ENCODE measurements at places on chromosomes 16 and 17.

- DNase-seq: no peak
Measured at GRCh38 chr17:2982854-2983253, 80.6 kb downstream of the OR1D5 start.

- DNase-seq: no peak
Measured at GRCh38 chr16:54144572-54144947, 142.0 kb downstream of the IRX3 start.

GRCh38 chr16:9302072-9302471, 210.6 kb downstream of the HAPSTR1 start:
- DNase-seq: no peak

GRCh38 chr17:53721101-53721500, 101.6 kb upstream of the KIF2B start:
- no peak for DNase-seq

DNA sequence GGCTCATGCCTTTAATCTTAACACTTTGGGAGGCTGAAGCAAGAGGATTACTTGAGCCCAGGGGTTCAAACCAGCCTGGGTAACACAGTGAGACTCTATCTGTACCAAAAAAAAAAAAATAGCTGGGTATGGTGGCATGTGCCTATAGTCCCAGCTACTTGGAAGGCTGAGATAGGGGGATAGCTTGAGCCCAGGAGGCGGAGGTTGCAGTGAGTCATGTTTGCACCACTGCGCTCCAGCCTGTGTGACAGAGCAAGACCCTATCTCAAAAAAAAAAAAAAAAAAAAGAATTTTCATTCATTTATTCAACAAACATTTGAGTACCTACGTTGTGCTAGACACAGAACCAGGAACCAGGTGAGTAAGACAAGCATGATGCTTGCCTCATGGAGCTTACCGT, 73.6 kb upstream of the MRTFB start:
- DNase-seq: no peak

DNA sequence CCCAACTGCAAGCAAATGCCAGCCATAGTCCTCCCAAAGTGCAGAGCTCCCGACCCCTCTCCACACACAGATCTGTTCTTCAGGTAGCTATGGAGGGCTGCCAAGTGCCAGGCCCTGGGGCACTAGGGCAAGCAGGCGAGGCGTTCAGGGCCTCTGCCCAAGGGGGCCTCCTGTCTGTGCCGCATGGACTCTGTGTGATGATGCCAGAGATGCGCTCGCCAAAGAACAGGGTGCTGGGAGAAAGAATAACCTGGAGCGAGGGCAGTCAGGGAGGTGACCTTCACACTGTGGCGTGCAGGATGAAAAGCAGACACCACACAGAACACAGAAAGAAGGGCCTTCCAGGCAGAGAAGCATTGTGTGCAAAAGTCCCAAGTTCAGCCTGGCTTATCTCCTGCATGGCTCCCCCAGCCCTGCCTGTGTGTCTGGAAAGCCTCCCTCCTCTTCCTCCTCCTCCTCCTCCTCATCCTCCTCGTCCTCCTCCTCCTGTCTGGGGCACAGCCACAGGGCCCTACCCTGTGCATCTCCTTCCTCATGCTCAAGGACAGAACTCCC, 44.2 kb downstream of the PEMT start:
- DNase-seq: no peak

DNA sequence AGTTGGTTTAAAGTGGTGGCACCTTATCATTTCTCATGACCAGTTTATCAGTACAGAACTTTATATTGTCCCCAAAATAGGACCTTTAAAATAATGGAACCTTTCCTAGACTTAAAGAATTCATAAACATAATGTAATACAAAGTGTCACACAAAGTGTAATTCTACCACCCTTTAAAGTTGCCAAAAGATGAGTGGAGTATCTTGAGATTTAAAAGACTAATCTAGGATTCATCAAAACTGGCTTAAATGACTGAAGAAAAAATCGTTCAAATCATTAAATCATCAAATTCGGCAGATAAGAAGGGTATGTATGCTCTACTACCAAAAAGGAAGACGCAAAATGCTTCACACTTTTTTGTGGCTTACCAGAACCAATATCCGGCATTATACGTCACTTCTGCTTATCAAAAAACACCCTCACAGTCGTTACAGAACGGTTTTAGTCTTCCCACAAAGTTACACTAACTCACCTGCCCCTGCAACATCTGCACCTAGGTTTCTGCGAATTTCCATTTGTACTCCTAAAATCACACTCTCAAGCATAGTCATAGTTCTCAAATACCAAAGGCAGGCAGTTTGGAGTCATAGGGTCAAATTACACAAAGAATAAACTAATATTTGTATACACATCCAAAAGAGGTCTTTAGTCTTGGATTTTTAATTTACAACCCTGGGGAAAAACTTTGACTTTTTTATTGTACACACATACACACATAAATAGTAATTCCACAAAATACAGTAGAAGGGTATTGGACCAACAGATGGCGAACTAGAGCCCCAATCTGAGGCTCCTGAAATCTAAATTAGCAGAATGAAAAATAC, 1.4 kb upstream of the KANSL1 start:
- DNase-seq: peak; percentile 55

DNA sequence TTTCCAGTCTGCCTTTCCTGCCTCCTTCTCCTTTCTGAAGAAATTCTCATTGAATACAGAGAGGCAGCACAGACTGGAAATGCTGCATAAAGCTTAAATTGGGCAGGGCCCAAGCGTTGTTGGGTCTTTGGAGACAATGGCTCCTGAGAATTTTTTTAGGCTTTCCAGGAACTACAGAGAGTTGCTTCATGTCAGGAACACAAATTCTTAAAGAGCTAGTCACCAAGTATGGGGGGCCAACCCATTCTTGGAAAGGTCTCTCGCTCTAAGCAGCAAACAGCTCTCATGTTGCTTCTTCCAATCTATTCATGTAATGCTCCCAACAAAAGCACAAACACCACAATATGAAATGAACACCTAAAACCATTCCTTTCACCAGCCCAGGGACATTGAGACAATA, 6.9 kb downstream of the HNF1B start:
- no peak for DNase-seq

DNA sequence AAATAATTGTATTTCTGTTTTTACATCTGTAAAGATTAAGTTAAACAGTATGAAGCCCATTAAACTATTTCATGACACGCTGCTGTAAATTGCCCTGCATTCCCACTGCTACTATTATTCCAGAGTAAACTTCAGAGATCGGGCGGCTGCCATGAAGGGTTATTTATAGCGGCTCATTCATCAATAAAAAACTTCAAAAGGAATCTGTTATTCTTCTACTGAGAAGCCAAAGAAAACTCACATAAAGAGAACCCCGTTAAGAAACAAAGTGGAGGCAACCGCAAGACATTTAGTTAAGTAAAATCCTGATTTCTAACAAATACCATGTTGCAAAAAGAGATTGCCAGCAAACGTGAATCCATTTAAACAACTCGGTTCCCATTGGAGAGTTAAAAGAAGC, 16.4 kb downstream of the FOXL1 start:
- DNase-seq: no peak

GRCh38 chr17:39183720-39184119, 13.7 kb downstream of the CACNB1 start:
- no peak for DNase-seq

DNA sequence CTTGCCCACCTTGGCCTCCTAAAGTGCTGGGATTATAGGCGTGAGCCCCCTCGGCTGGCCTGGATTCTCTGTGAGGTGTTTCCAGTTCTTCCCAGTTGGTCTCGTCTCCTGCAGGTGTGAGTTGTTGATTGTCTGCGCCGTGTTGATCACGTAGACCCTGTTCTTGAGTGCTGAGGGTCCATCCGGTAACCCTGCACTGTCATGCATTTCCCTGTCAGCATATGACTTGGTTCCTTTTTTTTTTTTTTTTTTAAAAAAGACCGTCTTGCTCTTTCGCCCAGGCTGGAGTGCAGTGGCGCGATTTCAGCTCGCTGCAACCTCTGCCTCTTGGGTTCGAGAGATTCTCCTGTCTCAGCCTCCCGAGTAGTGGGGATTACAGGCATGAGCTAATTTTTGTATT, 17.3 kb downstream of the MGRN1 start:
- DNase-seq: peak; percentile 14

GRCh38 chr16:54077050-54077821, 209.4 kb downstream of the IRX3 start:
- no peak for DNase-seq

GRCh38 chr17:50841949-50842354, 6.6 kb downstream of the WFIKKN2 start:
- DNase-seq: peak; percentile 29

DNA sequence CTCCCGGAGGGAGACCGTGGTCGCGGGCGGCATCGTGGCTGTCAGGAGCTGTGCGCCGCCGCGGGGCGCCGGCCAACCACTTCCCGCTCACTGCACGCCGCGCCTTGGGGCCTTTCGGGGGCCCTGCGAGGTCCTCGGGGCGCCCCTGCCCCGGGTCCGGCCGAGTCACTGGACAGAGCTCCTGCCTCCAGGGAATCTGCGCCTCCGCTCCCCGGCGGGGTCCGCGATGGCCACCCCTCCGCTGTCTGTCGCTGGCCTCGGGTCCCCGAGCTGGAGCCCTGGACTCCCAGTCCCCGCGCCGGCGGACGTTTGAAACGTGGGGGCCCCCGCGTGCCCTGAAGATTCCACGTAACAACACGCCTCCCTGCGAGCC, at the start of gene QRICH2:
QRICH2 (minus strand) TSS at position 311 of the 373 bp plus-strand sequence; CDS start at position 33, 278 bp downstream.
- DNase-seq: no peak

GRCh38 chr16:15650698-15651171, 690 bp downstream of the NDE1 start:
- DNase-seq: no peak

GRCh38 chr17:72223866-72224291, 103.1 kb downstream of the SOX9 start:
- no peak for DNase-seq

DNA sequence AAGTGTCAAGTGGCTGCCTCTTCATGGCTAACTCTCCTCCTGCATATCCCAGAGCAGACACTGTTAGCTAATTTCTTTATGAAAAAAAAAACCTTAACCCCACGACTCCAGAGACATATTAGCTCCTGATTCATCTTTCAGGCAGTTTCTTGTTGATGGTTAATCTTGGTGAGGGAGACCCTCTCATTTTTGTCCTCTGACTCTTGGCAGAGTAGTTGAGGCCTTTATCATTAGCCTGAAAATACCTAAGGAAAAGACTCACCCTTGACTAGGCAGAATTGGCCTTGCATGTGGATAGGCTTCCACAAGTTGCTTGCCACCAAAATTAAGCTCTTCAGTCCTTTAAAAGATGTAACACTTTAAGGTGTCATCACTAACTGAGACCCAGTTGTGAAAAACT, 4.0 kb downstream of the CRYBA1 start:
- no peak for DNase-seq

- no peak for DNase-seq
Measured at GRCh38 chr16:48250520-48251278, 3.4 kb upstream of the ABCC11 start.

DNA sequence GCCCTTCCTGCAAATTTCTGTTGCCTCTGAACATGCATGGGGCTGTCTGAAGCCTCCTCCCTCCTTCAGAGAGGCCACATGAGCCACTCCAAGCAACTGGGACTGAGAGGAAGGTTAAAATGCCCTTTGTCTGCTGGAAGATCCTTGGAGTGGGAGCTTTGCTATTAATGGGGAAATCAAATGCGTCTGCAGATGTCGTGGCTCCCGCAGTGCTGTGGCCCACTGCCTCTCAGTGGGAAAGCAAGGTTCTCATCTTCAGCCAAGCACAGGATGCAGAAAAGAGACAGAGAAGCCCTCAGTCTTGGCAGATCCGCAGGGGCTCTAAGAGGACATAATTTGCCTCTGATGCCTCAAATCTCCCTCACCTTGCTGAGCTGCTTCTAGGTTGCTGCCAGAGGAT, 34.8 kb downstream of the PEMT start:
- DNase-seq: no peak

GRCh38 chr16:50879873-50880695, 138.2 kb downstream of the CYLD start:
- DNase-seq: no peak

- peak; percentile 89 for DNase-seq
Measured at GRCh38 chr17:63405741-63406261, 40.3 kb downstream of the CYB561 start.

DNA sequence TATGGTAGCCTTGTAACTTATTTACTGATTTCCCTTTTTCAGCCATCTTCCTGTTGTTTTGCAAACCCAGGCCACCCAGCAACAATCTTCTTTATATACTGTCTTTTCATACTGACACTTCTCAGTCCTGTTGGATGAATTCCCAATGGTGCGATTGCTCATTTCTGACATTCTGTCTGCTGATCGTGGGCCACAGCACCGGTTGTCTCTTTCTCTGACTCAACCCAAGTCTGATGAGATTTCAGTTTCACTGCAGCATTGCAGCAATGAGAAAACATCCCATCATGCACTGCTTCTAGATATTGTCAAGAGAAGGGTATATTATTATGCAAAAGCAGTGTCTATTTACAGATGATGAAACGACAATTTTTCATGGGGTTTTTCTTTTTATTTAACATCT, 349.2 kb upstream of the HSBP1 start:
- no peak for DNase-seq

DNA sequence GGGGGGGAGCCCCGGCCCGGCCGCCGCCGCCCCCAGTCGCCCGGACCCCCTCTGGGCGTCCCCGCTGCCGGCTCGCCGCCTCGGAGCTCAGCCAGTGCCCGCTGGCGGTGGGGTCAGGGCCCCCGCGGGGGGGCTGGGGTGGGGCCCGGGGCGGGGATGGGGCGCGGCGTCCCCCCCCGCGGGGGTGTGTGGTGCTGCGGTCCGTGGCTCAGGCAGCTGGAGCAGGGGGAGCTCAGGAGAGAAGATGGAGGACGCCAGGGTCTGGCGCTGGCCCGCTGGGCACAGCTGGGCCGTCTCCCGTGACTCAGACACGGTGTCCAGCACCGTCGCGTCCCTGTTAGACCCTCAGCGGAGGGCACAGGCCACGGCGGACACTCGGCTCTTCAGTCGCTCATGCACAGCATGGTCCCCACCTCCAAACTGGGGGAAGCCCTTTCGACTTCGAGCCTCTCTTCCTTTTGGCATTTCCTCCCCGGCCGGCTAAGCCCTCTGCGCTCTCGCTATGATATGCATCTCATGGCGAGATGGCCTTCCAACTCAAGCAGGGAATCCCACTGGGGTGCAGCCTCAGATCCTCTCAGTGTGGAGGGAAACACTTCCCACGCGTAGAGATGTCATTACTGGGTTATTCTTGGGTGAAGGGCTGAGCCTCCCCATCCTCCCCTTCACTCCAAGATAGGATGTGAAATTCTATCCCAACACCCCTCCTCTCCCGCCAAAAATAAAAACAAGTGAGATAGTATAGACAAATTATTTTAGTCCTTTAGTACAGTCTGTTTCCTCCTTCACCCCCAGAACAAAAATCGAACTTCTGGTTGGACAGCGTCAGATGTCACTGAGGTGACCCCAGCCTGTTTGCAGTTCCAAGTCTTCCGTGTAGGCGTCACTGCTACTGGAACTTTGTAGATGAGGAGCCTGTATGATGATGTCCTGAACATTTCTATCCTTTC, 522 bp upstream of the VEZF1 start:
- DNase-seq: peak; percentile 35
